Osteoblast (primary cell): ENCODE measurements at places on chromosomes 1 and 21. TPM values are rescaled to one million over a fixed set of nuclear protein-coding genes. Genes with fewer than 3 reads are reported as not detected.

The TAS1R3 gene
- under 0.01 TPM in 2 replicates for total RNA-seq

The LCE1C gene
- not detected in 2 replicates for total RNA-seq

The CD160 gene
- not detected in 2 replicates for total RNA-seq

The SERPINC1 gene
- under 0.01 TPM in 1 of 2 replicates, not detected in the other for total RNA-seq

The CFAP107 gene
- total RNA-seq, result not detected in 2 replicates

The VPS13D gene
- total RNA-seq, result 46.0 and 48.5 TPM in 2 replicates

The RUNX3 gene
- total RNA-seq, result 1.8 and 3.6 TPM in 2 replicates

The AK4 gene
- 18.3 and 37.6 TPM in 2 replicates for total RNA-seq
